ENCODE measurements at places on chromosomes 11 and 22.

GRCh38 chr11:62608776-62609175, 3.8 kb downstream of the EML3 start:
- DNase-seq = no peak

GRCh38 chr22:24201681-24202614, 20.7 kb downstream of the SUSD2 start:
- no peak for DNase-seq

GRCh38 chr11:64503186-64503753, 87.8 kb upstream of the SLC22A12 start:
- no peak for DNase-seq

GRCh38 chr11:133175103-133175502, 357.2 kb downstream of the OPCML start:
- DNase-seq = no peak

DNA sequence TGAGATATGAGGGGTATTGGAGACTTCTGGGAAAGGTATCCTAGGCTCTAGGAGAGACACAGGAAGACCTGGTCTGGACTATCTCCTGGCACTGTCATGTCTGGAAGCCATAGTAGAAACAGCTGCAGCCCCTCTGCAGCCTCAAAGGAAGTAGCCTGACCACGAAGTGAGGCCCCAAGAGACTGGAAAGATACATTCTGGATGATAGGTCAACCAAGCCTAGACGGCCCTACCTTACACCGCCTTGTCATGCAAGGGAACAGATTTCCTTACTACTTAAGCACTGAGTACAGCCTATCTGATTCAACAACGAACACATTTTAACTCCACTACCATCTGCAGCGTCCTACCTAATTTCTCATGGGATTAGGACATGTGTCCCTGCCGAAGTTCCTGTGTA, 31.1 kb downstream of the UQCR10 start:
- no peak for DNase-seq

DNA sequence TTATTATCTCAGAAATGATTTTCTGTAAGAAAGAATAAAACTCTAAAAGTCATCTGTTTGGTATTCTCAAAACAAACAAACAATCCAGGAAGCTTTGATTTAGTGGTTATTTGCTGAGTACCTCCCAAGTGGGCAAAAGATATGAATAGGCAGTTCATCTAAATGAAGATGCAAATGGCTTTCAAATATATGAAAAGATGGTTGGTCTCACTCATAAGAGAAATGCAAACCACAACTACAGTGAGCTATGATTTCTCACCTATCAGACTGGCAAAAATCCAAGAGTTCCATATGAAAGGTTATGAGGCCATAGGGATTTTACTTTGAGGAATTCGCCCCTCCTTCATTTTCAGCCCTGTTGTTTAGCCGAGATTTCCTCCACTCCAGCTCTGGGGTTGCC, 11.3 kb upstream of the P2RY2 start:
- DNase-seq = no peak

DNA sequence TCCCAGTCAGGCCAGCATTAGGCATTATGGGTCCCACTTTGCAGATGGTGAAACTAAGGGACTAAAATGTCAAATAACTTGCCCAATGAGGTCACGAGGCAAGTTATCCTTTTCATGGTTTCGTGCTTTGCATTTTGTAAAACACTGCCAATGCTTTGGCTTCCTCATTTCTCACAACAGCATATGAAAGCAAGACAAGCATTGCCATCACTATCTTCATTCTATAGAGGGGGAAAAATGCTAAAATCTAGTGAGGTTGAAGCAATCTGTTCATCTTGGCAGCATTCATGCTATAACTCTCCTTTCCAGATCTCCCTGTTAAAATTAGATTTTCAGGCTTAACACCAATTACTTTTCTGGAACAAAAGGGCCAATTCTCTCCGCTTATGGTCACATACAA, 14.8 kb downstream of the FAM181B start:
- no peak for DNase-seq

DNA sequence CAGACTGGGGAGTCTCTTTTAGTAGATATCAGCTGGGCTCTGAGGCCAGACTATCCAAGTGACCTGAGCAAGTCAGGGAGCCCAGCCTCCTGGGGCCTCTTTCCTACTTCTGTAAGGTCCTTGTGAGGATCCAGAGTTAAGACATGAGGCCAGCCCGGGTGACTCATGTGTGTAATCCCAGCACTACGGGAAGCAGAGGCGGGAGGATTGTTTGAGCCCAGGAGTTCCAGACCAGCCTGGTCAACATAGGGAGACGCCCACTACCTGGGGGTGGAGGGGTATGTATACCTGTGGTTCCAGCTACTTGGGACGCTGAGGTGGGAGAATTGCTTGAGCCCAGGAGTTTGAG, 36.9 kb upstream of the POLA2 start:
- DNase-seq = no peak

- no peak for DNase-seq
Observed at GRCh38 chr22:17938484-17938924, 85.9 kb downstream of the MICAL3 start.

DNA sequence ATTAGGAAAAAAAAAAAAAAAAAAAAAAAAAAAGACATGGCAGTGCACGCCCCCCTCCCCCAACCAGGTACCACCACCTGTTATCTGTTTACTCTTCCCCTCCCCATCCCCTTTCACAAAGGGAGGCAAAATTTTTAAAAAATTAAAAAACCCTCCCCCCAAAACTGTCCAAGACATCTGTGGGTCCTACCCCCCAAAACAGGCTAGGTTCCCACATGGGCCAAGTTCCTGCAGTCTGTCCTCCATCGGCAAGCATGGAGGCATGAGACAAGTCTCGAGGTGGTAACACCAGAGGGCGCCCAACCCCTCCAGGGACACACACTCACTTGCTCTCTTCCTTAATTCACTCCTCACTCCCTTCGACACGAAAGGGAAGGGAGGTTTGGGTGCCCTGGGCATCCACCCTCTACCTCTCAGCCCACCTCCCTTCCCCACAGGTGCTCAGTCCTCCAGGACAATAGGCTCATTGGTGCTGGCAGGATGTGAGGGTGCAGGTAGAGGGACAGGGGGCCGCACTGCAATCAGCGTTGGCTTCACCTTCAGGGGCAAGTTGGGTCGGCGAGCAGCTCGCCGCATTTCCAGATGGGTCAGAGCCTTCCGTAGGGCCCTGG, 2.2 kb upstream of the TUT1 start:
- no peak for DNase-seq

DNA sequence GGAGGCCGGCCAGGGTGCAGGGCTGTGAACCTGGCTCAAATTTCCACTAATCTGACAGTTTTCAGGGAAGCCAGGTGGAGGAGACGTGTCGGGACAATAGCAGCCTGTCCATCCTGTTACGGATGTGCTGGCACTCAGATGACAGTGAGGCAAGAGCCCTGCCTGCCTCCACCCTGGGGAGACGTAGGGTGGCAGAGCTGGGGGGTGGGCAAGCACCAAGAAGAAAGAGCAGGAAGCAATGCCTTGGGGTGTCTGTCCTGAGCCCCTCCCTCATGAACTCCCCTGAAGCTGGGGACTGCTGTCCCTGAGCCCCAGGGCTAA, 10.0 kb upstream of the TRIM29 start:
- DNase-seq = no peak

DNA sequence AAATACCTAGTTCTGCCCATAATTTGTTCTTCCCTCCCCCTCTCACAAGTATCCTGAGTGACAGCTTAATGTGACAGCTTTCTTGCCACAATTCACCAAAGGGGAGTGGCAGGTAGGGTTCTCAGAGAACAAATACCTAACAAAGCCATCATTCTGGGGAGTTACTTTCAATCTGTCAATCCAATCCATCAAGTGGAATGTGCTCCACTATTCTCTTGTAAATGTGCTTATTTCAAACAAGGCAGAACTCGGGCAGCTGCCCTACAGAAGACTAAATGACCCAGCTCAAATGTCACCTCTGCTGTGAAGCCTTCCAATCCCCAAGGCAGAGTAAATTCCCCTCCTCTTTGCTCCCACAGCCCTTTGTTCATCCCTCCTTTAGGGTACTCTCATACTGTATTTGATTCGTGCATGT, 27.8 kb downstream of the LGR4 start:
- DNase-seq = no peak

- DNase-seq = no peak
Observed at GRCh38 chr11:115499891-115500290, 4.3 kb downstream of the CADM1 start.

DNA sequence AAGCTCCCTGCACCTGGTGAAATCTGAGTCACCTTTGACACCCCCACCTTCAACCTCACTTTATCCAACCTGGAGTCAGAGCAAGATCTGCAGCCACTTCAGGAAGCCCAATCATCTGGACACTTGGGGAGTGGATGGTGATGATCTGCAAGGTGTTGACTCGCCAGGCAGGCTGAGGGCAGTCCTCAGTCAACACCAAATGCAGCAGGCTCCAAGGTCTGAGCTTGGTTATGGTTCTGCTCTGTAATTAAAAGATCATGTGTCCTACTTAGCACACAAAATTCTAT, 446.9 kb downstream of the BRD1 start:
- DNase-seq = no peak

- DNase-seq = no peak
Observed at GRCh38 chr11:124762105-124762623, at the start of gene ESAM. TSS of gene ESAM (minus strand) at chr11:124762290. CDS start at chr11:124762154, 136 bp downstream.

DNA sequence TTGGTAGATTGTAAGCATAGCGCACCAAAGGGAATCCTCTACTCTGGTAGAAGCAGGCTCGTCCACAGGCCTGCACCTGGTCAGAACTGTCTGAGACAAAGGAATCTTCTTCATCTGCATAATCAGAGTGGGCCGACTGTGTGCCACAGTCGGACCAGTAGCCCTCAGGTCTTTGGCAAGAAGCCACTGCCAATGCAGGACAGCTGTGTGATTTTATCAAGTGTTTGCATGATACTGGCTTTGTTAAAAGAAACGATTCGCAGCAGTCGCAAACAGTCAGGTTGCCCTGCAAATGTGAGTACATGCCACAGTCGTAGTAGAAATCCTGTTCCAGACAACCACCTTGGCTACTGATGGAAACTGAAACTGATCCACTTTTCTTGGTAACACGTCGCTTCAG, 4.9 kb upstream of the CCDC34 start:
- DNase-seq = no peak

DNA sequence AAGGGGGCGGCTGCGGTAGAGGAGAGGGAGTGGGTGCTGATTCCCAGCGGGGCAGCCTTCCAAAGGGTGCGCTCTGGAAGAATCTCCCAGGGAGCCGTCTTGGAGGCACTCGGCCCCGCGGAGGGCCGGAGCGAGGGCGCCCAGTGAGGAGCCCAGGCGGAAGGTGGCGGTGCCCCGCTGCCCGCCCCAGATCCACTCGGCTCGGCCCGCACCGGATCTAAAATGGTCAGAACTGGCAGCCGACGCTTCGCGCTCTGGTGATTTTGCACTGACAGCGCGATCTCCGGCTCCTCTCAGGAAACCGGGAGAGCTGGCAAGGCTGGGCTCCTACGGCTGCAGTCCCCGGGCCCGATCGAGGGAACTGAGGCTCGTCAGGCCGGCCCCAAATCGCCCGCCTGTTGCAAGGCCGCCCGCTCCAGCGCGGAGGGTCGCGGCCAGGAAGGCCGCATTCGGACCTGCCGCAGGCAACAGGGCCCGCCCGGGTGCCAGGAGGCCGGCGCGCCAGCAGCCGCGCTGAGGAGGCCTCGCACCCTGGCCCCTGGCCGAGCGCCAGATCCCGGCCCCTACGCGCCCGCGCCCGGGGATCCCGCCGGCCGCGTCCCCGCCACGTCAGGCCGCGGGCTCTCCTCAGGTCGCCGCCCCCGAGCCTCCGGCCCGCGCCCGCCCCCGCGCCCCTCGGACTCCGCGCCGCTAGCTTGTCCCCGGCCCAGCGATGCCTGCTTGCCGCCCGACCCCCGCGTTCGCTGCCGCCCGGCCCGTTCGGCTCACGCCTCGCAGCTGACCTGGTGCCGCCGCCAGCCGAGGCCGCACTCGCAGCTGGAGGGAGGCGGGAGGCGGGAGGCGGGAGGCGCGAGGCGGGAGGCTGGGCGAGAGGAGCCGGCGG, at the start of gene KLHL22:
Gene KLHL22, minus strand, starts transcription at position 818 of the 883 bp plus-strand sequence. CDS start 6,584 bp downstream, outside the sequence.
- no peak for DNase-seq

DNA sequence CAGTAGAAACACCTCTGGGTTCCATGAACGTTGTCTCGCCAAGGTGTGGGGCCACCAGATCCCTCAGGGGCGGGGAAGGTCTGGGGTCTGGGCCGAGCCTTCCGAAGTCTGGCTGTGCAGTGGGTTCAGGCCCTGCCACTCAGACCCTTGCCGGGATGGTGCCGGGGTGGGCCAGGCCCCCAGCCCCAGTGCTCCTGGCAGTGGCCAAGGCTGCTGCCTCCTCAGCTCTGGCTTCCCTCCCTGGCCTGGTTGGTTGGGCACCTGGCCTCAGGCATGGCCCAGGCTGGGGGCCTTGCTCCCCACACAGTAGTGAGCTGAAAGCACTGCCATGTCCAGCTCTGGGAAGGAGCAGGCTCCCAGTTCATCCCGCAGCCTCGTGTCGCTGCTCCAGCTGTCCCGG, 48.2 kb upstream of the PPARA start:
- DNase-seq = no peak

GRCh38 chr22:32858957-32859356, 57.5 kb downstream of the TIMP3 start:
- no peak for DNase-seq

DNA sequence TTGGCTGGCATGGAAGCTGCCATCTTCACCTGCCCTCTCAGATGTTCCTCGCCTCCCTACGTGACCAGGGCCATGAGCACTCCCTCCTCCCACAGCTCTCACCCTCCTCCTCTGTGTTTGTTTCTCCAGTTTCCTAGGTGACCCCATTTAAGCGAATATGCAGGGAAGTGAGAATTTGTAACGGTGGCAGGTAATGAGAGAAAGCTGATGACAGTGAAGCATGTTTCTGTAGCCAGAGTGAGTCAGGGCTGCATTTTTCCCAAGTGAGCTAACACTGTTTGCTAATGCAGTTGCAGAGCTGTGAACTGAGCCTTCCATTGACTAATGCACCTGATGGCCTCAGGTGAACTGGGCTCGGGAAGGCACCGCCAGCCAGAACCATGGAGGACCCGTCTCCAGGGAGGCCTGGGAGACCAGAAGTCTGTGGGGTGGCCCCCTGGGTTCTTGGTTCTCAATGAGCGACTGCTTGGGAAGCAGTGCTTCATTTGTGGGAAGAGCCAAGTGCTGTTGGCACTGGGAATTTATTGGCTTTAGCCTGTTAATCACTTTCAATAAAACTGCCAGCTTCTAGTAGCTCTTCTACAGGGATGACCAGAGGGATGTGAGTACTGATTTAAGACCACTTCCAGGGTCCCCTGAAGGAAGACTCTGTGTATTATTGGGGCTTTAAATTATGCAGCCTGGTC, 64.5 kb downstream of the BARX2 start:
- no peak for DNase-seq

DNA sequence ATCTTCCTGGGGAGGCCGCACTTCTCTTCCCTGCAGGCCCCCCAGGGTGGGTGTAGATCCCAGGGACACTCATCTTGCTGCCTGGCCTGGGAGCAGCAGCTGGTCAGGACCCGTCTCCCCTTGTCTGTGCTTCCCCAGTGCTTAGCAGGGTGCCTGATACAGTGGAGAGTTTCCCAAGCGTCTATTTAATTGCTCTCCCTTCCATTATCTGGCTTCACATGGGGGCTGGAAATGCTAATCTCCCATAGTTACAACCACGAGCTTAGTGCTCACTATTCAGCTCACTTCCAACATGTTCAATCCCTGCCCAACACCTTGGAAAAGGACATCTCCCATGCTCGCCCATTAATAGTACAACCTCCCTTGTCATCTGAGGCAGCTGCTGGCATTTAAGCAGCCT, 100.5 kb downstream of the DSCAML1 start:
- no peak for DNase-seq

GRCh38 chr11:126104420-126104819, 41.8 kb upstream of the CDON start:
- DNase-seq = no peak
